CD4-positive, alpha-beta T cell treated with Interleukin-1 beta for 1 hour (primary cell): ENCODE measurements at places on chromosomes 5 and 9.

DNA sequence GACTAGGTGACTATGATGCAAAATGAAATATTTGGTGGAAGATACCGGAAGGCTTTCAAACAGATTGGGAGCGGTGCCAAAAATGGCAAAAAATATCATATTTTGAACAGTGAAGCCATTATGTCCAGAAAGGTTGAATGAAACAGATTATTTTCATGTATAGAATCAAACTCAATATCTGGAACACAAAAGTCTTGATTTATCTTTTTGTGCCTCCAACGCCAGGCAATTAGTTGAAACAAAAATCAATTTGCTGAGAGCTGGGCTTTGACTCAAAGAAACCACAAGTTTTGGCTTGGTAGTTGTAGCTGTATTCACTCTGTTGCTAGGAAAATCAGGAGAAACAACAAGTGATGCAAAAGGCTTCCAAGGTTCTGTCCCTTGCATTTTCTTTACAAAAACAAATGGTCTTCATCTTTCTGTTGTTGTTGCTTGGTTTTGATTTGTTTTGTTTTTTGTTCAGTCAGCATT is 421.7 kb upstream of the TYRP1 start:
- no peak for DNase-seq

- DNase-seq, result no peak
Measured at GRCh38 chr9:121358751-121359150, 11.3 kb downstream of the STOM start.

GRCh38 chr5:157477814-157478494 is 17.9 kb downstream of the NIPAL4 start:
- DNase-seq, result no peak

DNA sequence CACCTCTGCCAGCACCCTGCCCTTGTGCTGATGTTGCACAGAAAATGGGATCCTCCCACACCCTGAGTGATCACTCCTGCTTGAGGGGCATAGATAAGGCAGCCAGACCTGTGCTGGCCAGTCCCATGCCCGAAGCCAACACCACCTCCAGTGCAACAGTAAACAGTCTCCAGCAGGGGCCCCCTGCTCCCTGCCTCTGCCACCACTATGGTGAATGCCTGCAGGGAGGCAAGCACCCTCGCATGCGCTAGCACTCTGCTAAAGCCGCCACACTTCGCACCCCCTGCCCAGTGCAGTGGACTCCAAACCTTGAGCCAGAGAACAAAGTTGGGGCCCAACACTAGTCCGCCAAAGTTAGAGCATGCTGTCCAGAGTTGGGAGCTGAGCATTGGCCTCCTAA is 118.7 kb downstream of the PJA2 start:
- no peak for DNase-seq

DNA sequence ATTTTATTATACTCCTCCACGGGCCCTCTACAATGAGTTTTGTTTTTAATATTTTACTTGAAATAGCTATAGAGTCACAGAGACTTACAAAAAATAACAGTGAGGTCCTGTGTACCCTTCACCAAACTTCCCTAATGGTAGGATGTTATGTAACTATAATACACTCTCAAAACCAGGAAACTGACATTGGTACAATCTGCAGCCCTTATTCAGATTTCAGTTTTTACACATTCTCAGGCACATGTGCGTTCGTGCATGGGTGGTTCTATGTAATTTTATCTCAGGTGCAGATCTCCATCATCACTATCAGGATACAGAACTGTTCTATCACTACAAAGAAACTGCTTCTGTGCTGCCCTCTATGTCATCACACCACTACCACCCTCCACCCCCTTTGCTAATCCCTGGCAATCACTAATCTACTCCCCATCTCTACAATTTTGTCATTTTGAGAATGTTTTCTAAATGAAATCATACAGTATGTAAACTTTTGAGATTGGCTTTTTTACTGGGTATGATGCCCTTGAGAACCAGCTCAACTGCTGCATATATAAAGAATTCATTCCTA is 16.4 kb downstream of the RAB14 start:
- no peak for DNase-seq

- no peak for DNase-seq
Measured at GRCh38 chr9:126341902-126342301, 15.3 kb downstream of the MVB12B start.

DNA sequence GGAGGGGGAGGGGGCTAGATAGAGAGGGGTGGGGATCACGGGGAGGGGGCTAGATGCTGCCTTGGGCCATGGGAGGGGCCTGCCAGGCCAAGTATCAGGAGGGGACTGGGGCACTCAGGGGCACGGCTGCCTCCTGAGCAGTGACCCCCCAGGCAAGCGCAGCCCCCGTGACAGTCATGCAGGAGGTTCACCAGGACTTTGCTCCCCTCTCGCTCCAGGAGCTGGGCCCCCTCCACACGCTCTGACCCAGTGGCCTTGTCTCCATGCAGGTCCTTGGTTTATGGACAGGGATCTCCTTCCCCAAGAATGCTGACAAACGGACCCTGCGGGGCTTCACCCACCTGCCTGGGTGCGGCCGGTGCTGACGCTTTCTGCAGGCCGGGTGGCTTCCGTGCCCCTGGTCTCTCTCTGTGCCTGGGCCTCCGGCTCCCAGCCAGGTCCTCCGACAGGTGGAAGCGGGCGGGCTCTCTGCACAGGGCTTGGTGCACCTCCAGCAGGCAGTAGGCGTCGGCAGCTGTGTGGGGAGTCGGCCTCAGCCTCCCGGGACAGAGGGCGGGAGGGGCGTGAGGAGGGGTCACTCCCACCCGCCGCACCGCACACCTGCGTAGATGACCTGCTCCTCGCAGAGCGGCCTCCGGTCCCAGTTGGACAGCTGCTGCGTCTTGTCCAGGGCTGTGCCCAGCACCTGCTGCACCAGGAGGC is 46.8 kb upstream of the NRARP start:
- DNase-seq, result no peak

- DNase-seq, result no peak
Measured at GRCh38 chr5:13552361-13552760, 392.1 kb downstream of the DNAH5 start.
